ENCODE measurements at places on chromosomes 4 and X.

- DNase-seq: no peak
Observed at GRCh38 chr4:46844325-46844917, 64.6 kb downstream of the COX7B2 start.

GRCh38 chr4:75715105-75715799 lies 9.1 kb upstream of the USO1 start:
- DNase-seq: no peak

DNA sequence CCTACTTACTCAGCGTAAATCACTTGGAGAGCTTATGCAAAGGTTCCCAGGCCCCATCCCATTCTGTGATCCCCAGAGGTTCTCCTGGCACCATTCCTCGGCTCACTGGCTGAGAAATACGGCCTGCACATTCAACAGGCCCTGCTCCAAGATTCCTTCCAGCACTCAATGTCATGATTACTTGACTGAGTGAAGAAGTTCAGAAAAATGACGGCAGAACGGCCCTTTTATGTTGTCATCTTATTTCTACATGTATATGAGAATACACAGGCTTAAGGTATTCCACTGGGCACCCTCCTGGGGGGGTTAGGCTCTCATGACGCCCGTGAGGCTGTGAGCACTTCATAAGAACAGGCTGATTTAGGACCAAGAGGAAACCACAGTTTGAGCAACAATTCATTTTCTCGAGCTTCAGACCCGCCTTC lies 190.6 kb downstream of the NSUN7 start:
- no peak for DNase-seq

DNA sequence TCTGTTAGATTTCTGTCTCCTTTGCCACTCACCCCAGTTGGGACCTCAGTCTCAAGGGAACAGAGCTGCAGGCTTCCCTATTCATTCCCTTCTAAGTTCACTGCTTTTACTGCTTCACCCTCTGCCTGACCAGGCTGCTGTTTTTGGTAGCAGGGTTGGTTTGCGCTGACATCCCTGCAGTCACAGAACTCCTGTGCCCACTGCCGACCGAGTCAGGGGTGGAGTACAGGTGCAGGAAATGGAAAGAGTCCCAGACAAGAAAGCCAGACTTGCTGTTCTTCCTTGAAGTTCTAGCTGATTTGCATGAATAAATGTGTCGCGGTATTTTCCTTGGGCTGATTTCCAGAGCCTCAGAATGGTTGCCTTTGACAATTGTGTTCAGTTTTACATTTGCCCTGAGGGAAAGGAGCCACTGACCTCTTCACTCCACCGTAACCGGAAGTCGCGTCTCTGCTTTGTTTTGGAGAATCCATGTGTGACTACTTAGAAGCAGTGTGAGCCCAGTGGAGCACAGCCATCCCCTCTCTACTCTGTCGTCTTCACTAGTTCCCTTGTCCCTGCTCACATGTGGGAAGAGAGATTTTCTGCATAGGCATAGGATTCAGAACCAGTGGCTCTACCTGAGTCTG lies 84.8 kb downstream of the TNIP2 start:
- no peak for DNase-seq

GRCh38 chrX:8084006-8084405 lies 87.1 kb downstream of the VCX2 start:
- no peak for DNase-seq

DNA sequence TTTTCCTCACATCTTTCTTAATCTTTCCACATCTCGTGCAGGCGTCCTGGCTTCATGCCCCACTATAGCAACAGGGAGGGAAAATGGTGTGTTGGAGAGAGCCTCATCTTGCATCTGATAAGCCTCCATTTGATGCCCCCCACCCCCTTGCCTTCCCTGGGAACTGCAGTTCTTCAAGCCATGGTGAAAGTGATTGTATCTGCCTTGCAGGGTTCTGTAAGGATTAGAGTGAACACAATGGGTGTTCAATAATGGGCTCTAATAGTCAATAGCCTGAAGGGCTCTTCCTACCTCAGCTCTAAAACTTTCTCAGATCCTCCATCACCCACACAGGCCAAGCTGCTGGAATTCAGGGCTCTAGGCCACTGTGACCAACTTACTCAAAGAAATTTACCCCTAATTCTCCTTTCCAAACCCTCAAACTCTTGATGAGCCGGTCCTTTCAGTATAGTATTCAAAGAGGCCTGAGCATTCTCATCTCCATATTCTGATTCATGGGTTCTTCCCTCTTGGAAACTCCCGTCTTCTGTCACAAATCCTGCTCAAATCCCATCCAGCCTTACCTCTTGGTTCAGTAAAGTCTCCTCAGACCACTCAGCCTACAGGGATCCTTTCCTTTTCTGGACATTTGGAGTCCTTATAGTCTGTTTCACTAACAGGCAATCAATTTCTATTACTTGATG lies 128.3 kb upstream of the TRIM2 start:
- no peak for DNase-seq

DNA sequence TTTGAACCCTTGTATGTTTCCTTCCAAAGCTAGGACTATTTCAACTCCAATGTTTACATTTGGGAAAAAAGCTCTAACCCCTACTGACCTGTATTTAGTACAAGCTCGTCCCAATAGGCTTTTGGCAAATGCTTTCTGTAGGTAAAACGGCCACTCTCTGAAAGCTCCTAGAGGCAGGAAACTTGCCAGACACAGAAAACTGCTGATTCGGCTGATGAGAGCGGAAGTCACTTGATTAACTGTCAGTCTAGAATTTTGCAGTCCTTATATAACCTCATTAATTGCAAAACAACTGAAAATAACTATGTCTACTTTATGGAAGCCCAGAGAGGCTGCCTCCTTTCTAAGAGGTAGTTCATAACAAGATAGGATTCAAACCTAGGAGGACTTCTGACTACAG lies 108.1 kb downstream of the TSPAN7 start:
- no peak for DNase-seq

GRCh38 chr4:147789596-147789995 lies 57.7 kb downstream of the ARHGAP10 start:
- no peak for DNase-seq

- no peak for DNase-seq
Observed at GRCh38 chrX:107288676-107289075, 82.3 kb downstream of the DNAAF6 start.

DNA sequence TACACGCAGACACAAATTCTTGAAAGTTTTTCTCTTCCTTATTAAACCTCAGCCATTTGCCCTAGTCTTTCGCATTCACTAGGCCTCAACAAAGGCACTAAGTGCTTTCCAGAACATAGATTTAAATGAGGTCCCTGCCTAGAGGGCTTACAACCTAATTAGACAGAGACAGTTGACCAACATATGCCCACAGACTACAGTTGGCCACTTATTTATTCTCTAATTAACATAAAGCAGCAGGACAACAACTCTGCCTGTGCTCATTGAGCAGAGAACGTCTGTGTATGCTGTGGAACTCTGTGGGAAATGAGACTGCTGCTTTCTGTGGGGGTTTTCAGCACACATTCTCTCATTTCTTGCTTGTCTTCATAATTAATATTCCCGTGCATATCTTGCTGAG lies 303.0 kb upstream of the TACR3 start:
- DNase-seq: no peak

GRCh38 chrX:68568136-68568535 lies 69.3 kb downstream of the YIPF6 start:
- no peak for DNase-seq
